Stimulated activated CD4-positive, alpha-beta T cell treated with anti-CD3 and anti-CD28 coated beads, Interleukin-1b, Interleukin-23, amount 100 ng/mL, for 1 hour (primary cell): ENCODE measurements at places on chromosomes 12 and 14.

GRCh38 chr12:121568971-121569751, 11.7 kb downstream of the KDM2B start:
- DNase-seq, result no peak

- no peak for DNase-seq
These were observed 46.5 kb downstream of the PTPRO start for GRCh38 chr12:15368812-15369211.

DNA sequence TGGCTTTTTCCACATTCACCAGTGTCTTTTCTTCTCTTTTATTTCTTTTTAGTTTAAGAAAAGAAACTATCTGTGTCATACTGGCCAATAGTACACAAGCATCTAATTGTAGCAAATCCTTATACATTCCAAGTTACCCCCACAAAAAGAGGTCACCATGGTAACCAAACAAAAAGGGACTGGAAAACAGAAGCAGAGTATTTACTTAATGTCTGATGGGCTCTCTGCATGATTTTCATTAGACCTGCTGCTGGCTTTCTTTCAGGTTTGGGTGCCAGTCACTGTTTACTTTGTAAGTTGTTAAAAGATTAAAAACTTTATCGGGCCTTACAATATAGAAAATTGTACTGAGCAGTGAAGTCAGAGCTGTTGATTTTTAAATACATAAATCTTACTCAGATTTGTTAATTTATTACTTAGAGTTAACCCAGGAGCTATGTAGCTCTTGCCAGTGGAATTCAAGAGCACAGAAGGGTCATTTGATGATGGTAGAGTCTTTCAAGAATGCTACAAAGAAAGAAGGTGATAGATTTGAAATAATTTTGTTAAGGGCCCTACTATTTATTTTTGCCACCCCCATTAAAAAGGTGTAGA, 123.9 kb downstream of the BRMS1L start:
- no peak for DNase-seq

- no peak for DNase-seq
These were observed 25.2 kb downstream of the SLC24A4 start for GRCh38 chr14:92348154-92348553.

- DNase-seq, result no peak
These were observed 106.5 kb downstream of the CEP83 start for GRCh38 chr12:94353130-94353529.

DNA sequence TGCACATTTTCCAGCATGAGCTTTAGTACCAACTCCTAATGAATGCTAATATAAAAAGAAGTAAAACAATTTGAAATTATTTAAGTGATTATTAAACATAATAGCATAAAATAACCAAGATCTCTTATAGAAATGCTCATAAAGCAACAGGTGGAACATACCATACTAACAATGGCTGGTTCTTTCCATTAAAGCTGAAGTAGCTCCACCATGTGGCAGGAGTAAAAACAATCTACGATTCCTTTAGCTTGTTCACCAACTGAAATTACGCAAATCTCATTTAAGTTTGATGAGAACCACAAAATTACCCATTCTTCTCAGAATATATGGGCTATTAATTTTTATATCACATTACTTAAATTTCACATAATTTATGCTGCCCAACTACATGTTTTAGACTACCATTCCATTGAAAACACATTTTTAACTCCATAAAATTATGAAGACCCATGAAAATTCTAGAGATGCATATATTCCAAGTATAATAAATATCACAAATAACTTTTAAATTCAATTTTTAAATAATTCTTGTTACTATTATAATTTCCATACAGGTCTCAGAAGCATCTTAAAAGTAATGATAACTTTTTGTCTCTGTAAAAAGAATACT, 213.6 kb downstream of the DAD1 start:
- DNase-seq, result no peak

GRCh38 chr12:2677142-2677880, 117.5 kb upstream of the FKBP4 start:
- no peak for DNase-seq

DNA sequence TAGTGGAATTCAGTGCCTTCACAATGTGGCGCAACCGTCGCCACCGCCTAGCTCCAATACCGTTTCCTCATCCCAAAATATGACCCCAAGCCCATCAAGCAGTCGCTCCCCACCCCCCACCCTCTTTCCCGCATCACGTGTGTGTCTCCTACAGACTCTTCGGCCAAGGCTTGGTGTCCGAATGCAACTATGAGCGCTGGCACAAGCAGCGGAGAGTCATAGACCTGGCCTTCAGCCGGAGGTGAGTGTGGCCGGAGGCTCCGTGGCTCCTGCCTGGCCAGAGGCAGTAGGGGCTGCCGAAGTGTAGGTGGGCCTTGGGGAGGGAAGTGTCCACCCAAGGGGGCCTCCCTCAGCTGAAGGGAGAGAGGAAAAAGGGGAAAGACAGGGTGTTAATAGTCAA, 15.8 kb downstream of the CYP46A1 start:
- no peak for DNase-seq

GRCh38 chr14:24291446-24292117, 8.0 kb downstream of the DHRS1 start:
- DNase-seq, result no peak

GRCh38 chr14:53851394-53852090, 105.1 kb downstream of the BMP4 start:
- DNase-seq, result no peak

DNA sequence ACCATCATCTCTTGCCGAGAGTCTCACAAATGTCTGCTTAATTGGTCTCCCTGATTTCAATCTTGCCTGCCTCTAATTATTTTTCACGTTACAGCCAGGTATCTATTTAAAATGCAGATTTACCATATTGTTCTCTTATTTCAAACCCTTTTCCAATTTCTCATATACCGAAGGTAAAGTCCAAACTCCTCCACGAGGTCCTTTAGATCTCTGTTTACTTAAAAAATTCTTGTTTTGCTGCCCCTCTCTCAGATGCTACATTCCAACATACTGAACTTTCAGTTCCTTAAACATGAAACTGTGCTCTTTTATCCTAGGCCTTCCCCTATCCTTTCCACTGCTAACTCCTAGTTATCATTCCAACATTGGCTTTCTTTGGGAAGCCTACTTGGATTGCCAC, 363.9 kb downstream of the CEP128 start:
- DNase-seq, result no peak

- DNase-seq, result no peak
These were observed 61.1 kb downstream of the NCOR2 start for GRCh38 chr12:124506145-124506831.
